ENCODE measurements at places on chromosomes 1 and 21.

- no peak for DNase-seq
Measured at GRCh38 chr21:34910396-34910795, 138.7 kb downstream of the RUNX1 start.

DNA sequence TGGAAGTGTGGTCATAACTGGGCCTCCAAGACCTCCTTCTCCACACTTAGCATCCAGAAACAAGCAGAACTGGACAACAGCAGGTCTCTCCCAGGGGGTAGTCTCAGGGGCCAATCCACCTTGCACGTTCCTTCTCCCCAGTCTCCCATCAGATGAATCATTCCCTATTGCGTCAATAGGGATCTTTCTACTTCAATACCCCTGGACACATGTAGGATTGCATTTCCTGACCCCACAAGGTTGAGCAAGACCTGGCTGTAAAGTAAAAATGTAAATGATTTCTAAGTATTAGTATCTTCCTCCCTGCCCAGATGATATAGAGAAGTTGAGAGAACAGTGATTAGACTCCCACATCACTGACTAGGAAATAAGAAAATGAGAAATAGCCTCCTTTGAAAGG, 224.5 kb upstream of the CSF3R start:
- DNase-seq = no peak

GRCh38 chr1:201419746-201420607, 1.6 kb downstream of the TNNI1 start:
- no peak for DNase-seq

DNA sequence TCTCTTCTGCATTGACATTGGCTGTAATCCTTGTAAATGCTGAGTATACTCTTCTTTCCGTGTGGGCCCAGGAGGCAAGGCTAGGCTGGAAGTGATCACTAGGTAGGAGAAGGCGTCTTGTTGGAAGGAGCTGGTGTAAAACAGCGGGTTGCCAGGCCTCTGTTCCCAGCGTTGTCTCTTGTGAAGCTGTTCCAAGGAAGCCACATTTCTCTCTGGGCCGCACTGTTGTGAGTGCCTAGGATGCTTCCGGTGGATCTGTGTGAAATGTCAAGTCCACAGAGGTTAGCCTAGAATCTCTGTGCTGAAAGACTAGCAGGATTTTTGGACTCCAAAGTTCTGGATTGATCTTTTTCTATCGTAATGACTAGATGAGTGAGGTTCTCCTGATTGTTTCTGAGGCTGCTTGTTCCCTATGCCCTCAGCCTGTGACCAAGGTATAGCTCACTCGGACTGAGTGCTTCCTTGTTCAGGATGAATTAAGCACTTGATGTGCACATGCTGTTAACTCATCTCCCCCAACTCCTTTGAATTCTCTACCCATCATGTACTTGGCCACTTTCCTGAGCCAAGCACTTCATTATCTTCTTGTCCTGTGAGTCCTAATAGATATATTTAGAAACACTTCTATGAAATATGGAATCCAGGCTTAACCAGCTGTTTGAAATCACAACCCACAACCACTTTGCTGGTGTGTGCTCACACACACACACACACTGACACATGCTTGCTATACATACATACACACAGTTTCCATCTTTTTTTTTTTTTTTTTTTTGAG, 63.3 kb downstream of the PBX1 start:
- DNase-seq = no peak

GRCh38 chr1:212557739-212558692, 50.5 kb upstream of the ATF3 start:
- no peak for DNase-seq

GRCh38 chr1:29363536-29363935, 127.2 kb downstream of the PTPRU start:
- DNase-seq = no peak

DNA sequence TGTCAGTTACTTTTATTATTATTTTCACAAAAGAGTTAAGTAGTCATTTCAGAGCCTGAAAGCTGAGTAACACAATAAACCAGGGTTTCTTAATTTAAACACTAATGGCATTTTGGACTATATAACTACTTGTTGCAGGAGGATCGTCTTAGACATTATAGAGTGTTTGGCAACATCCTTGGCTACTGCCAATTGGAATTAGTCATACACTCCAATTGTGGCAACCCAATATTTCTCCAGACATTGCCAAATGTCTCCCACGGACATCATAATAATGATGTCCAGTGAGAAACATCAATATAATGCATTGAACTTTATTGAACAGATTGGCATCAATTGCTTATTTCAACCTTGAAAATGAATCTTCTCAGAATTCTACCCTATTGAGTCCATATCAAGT, 441.9 kb upstream of the ADGRL4 start:
- DNase-seq = no peak

DNA sequence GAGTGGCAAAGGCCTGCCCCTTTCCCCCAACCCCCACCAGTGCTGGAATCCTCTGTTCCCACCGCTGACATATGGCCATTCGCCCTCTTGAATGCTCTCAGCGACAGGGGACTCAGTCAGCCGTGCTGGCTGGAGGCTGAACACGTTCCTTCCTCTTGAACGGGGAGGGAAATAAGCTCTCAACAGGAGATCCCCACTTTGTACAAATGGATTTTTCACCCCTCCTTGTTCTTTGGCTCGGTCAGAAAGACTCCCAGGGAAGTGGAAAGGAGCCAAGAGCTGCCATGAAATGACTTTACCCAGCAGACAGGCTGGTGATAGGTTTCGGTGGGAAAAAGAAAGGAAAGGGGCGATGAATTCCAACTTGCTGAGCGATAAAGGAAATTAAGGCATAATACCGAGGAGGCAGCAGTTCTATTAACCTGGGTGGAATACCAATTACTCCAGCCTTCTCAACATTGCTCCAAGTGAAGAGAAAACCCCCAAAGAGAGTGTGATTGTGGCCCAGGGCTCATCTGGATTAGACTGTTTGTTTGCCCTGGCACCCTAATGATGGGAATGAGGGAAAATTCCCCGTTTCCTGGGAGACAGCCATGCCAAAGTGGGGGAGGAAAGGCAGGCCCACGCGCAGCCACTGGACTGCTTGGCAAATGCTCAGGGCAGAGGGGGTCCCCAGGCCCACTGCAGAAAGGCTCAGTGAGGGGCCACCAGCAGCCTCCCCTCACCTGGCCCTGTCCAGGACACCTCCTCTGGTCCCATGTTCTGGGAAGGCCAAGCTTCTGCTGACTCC, 23.9 kb downstream of the LRP8 start:
- no peak for DNase-seq

DNA sequence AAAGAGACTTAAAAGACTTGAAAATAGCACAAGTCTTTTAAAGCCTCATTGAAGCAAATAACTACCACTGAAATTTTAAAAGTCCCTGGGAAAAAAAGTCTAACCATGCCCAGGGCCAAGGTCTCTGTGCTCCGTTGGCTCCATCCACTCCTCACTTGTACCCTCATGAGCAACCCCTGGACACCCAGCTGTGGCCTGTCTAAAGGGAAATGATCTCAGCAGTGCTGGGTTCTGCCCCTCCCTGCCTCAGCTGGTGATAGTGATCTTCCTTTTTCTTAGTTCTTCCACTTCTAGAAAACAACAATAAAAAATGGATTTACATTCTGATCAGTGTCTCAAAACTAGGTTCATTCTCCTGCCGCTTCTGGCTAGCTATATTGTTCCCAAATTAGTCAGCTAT, 423.5 kb upstream of the ADAMTS5 start:
- DNase-seq = no peak

GRCh38 chr1:235919833-235920441, 53.2 kb upstream of the LYST start:
- no peak for DNase-seq

Data from A549 (cell line).